GM12865 (cell line): ENCODE measurements at places on chromosomes 11 and 22.

- DNase-seq, result no peak
Measured at GRCh38 chr22:36955691-36956090, 42.3 kb downstream of the CSF2RB start.

DNA sequence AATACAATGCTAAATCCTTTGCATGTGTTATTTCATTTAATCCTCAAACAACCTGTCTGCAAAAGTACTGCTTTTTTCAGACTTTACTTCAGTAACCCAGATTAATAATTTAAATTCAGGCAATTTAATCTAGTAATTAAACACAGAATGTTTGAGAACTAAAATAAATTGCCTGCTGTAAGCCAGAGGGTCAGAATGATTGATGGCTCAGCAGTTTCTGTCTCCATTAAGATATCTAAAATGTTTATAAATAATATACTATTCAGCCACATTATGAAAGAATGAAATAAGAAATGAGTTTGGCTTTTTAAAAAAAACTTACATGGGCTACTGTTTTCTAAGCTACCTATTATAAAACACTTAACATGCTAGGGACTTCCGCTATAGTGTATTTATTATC, 846.0 kb downstream of the FAM181B start:
- DNase-seq, result no peak

DNA sequence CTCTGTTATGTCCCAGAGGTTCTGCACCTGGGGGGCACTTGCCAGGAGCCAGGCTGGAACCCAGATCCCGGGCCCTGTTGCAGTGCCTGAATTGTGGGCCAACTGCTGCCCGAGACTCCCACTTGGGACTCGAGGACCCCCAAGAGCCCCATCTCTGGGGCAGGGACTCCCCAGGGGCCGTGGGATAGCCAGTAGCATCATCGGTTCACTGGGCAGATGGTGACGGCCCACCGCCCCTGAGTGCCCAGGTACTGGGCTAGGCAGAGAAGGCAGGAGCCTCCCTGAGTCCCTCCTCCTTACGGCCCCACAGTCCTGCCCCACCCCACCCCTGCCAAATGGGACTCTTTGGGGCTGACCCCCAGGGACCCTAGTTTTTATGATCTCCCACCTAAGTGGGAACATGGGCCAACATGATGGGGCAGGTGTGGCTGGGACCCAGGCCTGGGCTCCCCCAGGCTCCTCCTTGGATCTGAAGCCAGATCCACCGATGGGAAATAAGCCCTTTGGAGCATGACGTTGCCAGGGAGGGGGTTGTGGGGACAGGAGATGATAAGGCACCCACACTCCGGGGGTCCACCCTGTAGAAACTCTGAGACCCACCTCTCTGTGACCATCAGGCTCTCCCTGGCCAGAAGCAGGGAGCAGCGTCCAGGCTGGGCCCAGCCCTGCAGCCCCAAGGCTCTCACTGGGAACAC, 94.5 kb upstream of the FGF3 start:
- DNase-seq, result no peak

DNA sequence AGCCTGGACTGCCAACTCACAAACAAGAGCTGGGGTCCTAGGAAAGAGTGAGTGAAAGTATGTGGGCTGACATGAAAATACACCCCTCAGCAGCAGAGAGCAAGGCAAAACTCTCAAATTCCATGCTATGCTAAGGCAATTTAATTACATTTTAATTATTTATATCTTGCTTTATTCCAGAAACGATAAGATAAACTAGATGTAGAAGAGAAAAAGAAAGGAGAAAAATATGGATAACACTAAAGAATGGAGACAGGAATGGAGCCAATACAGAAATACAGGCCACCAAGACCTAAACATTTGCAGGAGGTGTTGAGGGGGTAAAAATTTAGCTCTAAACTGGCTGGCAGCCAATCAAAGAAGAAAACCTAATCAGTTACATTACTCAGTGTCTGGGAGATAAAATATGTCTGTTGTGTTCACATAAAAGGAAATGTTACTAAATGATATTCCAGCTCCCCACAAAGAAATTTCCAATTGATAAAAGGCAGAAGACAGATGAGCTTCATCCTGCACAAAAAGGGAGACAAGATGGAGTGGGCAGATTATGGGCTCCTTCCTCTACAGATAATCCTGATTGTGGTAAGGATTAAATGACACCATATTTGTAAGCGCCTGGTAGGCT, 223.5 kb upstream of the BLID start:
- DNase-seq, result no peak

- DNase-seq, result no peak
Measured at GRCh38 chr11:67472882-67473281, 3.8 kb upstream of the TMEM134 start.

GRCh38 chr11:120893440-120894201, 130.3 kb upstream of the TBCEL start:
- peak; percentile 67 for DNase-seq

DNA sequence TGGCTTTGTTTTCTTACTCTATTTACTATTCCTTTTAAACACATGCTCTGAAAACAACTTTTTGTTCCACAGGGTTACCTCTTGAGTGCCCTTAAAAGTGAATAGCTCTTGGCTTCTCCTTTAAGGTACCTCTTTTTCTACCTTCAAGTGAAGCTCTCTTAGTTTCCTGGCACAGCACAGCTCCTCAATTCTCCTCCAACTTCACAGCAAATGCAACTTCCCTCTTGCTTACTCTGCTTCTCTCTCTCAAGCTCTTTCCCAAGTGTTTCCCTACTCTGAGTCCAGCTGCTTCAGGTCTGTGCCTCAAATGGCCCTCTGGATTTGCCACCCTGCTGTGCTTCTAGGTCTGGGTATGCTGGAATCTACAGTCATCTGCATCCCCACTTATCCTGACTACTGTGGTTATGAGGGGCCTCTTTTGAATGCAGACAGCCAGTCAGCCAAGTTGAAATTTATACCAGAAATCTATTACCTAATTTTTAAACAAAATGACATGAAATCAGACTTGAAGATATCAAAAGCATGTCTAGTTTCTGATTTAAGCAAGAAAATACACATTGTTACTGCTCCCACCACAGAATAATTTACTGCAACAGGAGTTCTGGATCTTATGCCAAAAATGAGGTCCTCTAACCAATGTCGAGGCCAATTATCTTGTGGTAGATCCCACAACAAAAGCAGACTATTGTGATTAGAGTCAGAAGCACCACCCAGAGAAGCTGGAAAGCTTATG, 371.1 kb downstream of the SOX6 start:
- DNase-seq, result no peak

DNA sequence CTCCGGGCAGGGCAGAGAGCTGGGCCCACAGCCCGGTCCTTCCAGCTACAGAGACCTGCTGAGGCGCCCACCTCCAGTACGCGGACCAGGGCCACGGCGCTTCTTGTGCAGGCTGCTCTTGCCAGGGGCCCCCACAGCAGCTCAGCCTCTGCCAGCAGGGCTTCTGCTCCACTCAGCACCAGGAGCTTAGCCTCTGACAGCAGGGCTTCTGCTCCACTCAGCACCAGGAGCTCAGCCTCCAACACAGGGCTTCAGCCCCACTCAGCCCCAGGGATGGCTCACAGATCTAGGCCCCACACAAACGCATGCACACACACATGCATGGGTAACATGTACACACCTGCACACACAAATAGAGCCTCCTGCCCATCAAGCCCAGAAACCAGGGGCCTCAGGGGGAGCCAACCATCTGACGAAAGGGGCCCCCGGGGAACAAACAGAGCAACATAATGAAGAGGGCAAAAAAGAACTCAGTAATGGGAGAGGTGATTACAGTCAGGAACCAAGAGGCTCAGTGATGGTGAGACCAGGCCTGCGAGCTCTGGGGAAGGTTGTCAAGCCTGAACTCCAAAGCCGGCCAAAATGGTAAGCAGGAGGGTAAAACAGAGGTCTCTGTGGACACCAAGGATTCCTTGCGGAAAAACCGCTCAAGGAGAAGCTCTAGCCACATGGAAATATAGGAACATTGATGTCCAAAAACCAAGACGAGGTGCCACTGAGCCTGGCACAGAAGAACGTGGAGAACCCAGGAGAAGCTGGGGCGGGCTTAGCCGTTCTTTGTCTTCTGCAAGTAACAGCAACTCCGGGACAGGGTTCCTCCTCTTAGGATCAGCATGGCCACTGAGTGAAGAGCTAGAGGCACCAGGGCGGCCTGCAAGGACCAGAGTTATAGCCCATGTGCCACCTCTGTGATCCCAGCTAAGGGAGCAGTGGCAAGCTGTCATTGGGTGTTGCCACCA, 46.5 kb downstream of the GNB1L start:
- no peak for DNase-seq

DNA sequence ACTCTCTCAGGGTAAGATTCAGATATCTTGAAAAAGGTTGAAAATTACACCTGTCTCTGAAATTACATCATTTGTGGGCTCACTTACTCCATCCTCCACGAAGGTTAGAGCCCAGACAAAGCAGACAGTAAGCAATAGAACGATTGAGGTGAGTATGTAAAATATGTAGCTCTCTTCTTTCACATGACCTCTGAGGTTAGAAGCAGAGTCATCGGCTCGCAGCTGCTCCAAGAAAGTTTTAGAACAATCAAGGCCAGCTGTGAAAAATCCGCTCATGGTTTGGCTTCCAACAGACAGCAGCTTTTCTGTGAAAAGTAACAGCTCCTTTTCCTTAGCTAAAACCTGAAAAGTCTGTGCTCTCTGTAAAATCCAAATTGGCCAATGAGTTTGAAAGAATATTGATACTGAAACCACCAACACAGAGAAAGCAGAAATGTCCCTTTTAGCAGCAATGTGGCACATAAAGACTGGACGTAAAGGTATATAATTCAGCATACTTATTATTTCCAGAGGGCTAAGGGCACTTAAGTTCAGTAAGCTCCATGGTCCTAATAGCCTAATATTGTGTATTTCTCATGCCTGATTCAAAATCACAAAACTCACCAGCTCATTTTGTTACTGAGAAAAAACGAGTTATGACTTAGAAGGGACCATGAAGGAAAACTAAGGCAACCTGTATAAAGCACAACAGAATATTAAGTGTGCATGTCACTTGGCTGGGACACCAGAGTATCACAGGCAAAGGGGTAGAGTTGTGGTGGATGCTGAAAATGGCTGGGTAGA, 78.2 kb downstream of the FAM76B start:
- peak; percentile 38 for DNase-seq

GRCh38 chr11:14546672-14547071, 26.5 kb upstream of the PSMA1 start:
- DNase-seq, result no peak

DNA sequence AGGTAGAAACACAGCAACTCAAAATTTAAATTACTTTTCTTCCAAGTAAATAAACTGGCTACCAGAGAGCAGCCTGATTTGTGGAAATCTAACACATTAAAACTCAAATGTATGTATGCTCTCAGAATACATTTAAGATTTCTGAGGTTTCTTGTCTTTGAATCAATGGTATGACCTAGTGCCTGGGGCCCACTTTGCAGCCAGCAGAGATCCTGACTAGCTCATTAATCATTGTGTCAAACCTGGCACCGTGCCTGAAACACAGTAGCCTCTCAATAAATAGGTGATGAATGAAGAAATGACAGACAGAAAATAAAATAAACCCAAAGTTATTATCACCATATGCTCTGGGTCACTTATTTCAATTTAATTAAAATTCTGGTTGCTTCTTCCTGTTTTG, 176.2 kb upstream of the FAT3 start:
- no peak for DNase-seq

DNA sequence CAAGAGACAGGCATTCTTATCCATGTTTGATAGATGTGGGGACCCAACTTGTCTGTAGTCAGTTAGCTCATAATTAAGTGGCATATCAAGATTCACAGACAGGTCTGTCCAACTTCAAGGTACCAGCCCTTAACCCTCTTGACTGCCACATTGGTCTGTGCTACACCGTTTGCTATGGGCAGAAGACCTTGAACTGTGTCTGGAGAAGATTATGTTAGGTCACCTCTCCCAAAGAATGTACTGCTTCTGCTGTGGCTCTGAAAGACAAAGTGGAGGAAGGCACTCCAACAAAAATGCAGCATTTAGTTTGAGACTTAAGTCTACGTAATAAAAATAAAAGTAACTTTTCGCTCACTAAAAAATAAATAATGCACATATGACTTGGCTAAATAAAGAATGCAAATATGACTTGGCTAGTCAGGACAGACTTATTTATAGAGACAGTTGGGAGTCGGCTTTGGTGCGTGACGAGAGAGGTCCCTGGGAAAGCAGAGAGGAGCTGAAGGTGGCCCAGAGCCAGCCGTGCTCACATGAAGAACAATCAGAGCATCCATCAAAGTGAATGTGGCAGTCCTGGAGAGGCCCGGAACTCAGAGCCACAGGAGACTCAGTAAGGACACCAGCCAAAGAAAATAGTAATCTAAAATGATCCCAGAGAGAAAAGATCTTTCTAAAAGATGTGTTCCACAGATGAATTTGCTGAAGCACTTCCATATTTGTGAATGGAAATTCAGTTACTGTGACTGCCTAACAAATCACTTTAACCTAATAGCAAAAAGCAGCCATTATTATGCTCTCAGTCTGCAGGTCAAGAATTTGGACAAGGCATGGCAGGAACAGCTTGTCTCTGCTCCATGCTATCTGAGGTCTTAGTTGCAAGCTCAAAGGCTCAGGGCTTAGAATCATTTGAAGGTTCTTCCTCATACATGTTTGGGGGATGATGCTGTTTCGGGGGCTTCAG, 35.0 kb downstream of the CWC15 start:
- no peak for DNase-seq

- DNase-seq, result no peak
Measured at GRCh38 chr11:106496677-106497076, 419.2 kb downstream of the AASDHPPT start.

DNA sequence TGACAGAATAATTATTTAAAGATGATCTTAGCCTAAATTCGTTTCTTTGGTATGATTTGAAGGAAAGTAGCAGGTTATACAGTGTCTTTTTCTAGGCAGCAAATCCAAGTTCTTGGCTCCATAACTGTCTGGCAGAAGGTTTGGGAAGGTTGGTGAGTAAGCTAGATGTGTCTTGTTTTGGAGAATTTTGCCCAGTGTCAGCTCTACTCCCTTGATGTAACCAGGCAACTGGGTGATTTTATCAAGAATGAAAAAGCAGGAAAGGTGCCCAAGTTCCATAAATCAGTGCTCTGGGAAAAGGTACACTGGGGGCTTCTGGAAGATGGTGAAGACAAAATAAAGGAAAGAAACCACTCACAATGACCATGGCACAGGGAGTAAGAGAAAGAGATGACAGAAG, 71.5 kb upstream of the USP47 start:
- DNase-seq, result no peak

DNA sequence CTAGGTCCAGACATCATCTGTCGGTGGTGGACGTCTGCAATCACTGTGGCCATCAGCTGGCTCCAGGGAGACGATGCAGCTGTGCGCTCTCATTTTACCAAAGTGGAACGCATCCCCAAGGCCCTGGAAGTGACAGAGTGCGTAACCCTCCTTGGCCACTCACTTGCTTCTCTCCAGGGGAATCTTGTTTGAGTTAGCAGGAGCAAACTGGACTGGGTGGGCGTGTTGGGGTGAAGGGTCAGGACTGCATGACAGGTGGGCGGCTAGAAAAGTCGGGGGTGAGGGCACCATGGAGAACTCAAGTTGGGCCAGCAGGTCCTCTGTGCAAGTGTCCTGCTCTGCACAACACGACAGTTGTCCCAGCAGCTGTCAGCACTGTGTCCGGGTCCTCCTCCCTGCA, 16.2 kb downstream of the SHISA8 start:
- no peak for DNase-seq
